ENCODE measurements at places on chromosomes 5 and 9. TPM values are rescaled to one million over a fixed set of nuclear protein-coding genes. Genes with fewer than 3 reads are reported as not detected.

FAM78A gene
- total RNA-seq: 0.32 TPM

- DNase-seq: no peak
Observed at GRCh38 chr5:123454259-123454911, 31.2 kb upstream of the CEP120 start.

DNA sequence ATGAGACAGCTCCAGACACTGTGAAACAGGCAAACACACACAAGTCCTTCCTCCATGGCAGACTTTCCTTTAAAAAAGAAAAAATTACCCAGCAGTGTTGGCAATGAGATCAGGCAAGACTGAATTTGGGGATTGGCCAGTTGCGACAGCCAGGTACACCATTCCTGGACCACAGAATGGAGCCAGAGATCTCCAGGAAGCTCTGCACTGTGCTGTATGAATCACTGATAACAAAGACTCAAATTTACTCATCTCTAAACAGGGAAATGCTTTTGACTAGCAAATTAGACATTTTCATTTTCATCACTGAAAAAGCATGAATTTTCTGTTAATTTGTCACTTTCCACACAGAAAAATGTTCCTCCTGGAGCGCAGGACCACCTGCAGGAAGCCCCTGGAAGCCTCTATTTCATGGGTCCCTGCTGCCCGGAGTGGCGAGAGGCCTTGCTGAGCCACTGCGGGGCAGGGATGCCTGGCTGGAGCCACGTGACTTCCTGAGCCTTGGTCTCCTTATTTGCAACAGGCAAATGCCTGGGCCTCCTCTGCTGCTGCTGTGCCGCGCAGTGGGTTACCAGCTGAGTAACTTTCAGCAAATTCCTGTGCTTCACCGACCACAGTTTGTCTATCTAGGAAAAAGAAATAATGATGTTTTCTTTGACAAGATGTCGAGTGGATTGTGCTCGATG, 185.9 kb upstream of the ZNF618 start:
- peak; percentile 9 for DNase-seq

GRCh38 chr5:31225118-31225517, 31.6 kb downstream of the CDH6 start:
- DNase-seq: no peak
